ENCODE measurements at places on chromosomes 5 and 9. TPM values are rescaled to one million over a fixed set of nuclear protein-coding genes. Genes with fewer than 3 reads are reported as not detected.

Gene FAM153A
- total RNA-seq, result 104 TPM

Gene ABLIM3
- 5.6 TPM for total RNA-seq

DNA sequence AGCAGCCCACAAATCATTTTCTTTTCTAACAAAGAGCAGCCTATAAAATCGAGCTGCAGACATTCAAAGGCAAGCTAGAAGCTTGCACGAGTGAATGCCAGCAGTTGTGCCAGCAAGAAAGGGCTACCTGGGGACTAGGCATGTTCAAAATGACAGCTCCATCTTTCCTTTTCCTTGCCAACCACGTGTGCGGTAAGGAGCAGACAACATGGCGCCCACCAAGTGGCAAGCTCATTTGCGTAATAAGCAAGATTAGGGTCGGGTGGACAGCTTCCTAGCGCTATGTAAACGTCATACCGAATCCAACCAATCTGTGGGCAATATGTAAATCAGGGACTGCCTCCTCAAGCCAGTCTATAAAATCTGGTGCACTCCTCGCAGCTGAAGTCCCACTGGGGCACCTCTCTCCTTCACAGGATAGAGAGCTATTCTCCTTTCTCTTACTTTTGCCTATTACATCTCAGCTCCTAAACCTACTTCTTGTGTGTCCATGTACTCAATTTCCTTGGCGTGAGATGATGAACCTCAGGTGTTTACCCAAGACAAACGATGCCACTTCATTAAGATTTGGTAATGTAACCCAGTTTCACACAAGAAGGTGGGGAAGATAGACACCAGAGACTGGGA is 22.5 kb upstream of the SPARC start:
- DNase-seq, result peak; percentile 49

- no peak for DNase-seq
Measured at GRCh38 chr9:112601636-112602035, 115.0 kb downstream of the KIAA1958 start.

DNA sequence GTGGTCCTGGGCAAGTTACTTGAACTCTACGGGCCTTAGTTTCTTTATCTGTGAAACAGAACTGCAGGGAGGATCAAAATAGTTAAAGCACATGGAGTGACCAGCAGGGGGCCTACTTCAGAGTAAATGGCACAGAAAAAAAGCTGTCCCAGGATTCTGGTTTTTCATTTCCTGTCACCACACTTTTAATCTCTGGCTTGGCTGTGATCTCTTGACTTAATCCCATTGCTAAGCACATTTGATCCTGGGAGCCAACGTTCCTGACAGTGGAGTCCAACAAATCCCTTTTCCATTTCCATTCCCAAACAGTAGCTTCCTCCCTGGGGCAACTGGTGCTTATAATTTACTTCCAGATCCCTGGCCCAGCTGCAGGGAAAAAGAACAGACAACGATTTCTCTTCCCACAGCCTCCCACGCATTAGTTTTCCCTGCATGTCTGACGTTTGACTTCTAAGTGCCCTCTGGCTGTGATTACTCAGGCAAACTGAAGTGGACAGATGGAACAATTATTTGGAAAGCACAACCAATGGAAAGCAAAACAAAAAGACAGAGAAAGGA is 136.5 kb upstream of the STK32A start:
- DNase-seq, result peak; percentile 62

GRCh38 chr5:66356011-66356565 is 212.0 kb downstream of the SREK1 start:
- no peak for DNase-seq

GRCh38 chr5:35819668-35820067 is 37.0 kb upstream of the IL7R start:
- no peak for DNase-seq

DNA sequence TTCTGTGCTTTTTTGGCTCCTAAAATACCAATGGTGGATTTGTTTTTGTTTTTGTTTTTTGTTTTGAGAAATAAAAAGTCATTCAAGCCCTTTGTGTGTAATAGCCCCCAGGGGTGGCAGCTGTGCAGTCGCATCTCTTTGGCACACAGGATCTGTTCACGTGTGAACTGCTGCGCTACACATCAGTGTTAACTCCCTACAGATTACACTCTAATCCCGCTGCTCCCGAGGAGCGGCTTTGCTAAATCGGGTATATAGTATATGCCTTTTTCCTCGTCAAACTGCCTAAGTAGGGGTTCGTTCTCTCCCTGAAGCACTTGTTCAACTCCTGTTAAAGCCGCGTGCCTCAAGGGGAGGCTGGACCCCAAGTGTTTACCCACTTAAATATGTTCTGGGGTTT is 22.3 kb downstream of the ZBTB34 start:
- no peak for DNase-seq

- no peak for DNase-seq
Measured at GRCh38 chr9:121322737-121323448, 47.2 kb downstream of the STOM start.

DNA sequence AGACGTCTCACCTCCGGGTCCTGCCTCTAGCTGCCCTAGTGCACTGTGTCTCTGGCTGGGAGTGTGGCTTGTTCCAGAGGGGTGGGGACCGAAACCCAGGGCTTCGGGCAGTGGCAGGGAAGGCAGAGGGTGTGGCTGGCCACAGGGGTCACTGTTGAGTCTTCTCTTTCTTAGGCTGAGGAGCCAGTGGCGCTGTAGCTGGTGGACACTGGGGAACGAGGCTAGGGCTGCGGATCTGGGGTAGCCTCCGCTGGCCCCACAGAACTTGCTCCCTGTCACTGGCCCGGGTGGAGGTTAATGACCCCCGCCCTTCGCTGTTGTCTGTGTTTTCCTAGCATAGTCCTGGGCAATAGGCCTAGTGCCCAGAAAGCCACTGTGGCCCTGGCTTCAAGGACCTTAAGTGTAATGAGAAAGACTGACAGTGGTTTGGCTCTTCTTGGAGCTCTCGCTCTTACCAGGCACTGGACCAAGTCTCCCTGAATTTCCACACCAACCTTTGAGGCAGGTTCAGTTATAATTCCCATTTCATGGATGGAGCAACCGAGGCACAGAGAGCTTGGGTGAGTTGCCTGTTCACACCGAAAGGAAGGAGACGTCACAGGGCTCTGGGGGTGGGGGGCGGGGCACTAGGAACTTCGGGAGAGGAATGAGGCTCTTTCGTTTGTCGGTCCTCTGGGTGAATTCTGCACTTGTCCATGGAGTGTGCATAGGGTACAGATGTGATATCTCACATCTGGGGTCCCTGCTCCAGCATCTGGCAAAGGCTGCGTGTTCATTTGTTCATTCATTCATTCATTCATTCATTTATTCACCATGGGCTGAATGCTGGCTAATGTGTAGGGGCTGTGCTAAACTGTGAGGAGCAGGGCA is 4.8 kb upstream of the IER5L start:
- no peak for DNase-seq

GRCh38 chr9:88291056-88291455 is 97.2 kb upstream of the SPIN1 start:
- DNase-seq, result no peak

- DNase-seq, result peak; percentile 38
Measured at GRCh38 chr5:14900693-14901461, 29.3 kb upstream of the ANKH start.

- DNase-seq, result peak; percentile 65
Measured at GRCh38 chr9:94867281-94867841, 140.9 kb downstream of the AOPEP start.

DNA sequence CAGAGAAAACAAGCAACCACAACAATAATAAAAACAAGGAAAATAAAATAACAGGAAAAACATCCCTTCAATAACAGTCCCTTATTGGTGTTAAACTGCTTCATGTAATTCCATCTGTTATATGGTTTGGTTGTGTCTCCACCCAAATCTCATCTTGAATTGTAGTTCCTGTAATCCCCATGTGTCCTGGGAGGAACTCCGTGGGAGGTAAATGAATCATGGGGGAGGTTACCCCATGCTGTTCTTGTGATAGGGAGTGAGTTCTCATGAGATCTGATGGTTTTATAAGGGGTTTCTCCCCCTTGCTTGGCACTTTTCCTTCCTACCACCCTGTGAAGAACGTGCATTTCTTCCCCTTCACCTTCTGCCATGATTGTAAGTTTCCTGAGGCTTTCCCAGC is 369.8 kb downstream of the TMEM232 start:
- no peak for DNase-seq

- DNase-seq, result no peak
Measured at GRCh38 chr5:57539281-57539701, 56.7 kb upstream of the ACTBL2 start.

GRCh38 chr9:100131875-100132430 is 32.9 kb downstream of the INVS start:
- DNase-seq, result no peak

All from testis (tissue), 5 donors.